ENCODE measurements at places on chromosomes 3 and 15.

GRCh38 chr3:40660554-40660953 lies 135.8 kb downstream of the ZNF621 start:
- no peak for DNase-seq

GRCh38 chr3:17546500-17547255 lies 195.8 kb downstream of the TBC1D5 start:
- DNase-seq: no peak

DNA sequence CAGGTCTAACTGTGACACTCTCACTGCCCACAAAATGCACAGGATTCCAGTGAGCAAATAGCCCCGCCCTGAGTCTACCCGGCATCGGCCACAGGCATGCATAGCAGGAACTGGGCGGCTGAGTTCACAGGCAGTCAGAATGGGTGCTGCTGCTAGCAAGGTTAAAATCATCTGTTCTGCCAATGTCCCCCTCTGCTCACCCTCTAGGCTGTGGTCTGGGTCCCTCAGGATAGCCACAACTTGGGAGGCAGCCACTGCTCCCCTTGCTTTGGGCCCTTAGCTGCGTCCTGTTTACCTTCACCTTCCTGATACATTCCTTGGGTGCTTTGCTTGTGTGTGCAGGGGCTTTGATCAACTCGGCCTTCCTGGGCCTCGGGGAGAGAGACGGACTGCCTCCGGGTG lies 232.9 kb upstream of the RGMA start:
- DNase-seq: no peak

DNA sequence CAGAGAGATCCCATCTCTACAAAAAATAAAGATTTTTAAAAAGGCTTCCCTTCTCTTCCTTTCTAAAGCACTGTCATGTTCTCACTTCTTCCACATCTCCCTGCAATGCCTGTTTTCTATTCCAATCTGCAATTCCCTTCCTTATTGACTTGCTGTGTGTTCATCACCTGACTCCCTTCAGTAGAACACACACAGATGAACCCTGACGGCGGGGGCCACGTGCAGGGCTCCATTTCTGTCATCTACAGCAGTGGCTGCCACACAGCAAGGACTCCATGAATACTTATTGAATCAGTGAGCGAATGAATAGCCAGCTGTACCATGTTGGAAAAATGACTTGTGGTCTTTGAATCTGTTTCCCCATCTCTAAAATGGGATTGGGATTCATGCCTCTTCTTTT lies 26.1 kb downstream of the BHLHE40 start:
- DNase-seq: no peak

GRCh38 chr3:66856533-66856932 lies 141.6 kb upstream of the KBTBD8 start:
- no peak for DNase-seq

- DNase-seq: no peak
Observed at GRCh38 chr15:31605467-31605931, 278.9 kb downstream of the KLF13 start.

GRCh38 chr3:134516905-134517304 lies 31.0 kb downstream of the CEP63 start:
- no peak for DNase-seq

DNA sequence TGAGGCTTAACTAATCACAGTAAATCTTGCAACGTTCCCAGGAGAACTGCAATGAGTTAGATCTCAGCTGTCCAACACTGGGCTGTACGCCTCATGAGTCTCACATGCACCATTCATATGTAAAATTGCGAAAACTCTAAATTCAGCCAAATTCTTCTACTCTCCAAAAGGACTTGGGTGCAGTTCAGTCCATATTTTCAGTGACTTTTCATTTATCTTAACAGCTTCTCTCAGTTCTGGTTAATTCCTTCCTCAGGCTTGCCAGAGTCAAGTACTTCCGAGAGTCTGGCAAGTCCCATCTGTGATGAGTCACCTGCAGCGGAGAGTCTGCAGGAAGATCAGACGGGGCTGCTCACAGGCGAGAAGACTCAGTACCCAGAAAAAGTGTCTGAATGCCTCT lies 11.5 kb downstream of the CCDC80 start:
- peak; percentile 82 for DNase-seq

DNA sequence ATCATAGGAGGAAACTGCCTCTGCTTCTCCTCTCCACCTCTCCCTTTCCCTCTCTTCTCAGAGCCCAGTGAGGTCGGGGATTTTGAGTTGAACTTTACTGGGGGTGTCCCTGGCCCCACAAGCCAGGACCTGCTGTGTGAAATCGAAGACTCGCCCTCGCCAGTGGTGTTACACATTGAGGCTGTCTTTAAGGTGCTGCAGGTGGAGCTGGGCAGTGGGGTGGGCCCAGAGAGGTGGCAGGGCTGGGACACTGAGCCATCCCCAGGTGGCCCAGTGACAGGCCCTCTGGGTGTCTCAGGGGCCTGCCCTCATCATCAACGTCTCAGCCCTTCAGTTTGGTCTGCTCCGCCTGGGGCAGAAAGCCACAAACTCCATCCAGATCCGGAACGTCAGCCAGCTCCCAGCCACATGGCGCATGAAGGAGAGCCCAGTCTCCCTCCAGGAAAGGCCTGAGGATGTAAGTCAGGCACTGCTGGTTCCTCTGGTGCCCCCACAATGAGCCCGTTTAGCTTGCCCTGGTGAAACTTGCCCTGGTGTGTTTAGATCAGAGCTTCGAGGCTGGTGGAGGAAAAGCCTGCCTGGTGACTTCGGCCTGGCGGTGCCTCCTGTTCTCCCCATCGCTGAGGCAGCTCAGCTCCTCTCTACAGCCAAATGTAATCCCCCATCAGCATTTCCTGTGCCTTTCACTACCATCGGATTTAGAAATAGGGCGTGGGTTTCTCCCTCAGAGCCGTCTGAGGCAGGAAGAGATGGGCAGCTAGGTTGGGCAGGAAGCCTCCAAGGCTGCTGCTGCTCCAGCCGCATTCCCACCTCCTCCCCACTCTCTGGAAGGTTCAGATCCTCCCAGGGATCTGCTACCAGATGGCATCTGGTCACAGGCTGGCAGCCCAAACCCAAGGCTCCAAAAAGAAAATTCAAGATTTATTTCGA lies 39.2 kb downstream of the ACAA1 start:
- DNase-seq: no peak

- DNase-seq: no peak
Observed at GRCh38 chr3:61648481-61648880, 87.1 kb downstream of the PTPRG start.

DNA sequence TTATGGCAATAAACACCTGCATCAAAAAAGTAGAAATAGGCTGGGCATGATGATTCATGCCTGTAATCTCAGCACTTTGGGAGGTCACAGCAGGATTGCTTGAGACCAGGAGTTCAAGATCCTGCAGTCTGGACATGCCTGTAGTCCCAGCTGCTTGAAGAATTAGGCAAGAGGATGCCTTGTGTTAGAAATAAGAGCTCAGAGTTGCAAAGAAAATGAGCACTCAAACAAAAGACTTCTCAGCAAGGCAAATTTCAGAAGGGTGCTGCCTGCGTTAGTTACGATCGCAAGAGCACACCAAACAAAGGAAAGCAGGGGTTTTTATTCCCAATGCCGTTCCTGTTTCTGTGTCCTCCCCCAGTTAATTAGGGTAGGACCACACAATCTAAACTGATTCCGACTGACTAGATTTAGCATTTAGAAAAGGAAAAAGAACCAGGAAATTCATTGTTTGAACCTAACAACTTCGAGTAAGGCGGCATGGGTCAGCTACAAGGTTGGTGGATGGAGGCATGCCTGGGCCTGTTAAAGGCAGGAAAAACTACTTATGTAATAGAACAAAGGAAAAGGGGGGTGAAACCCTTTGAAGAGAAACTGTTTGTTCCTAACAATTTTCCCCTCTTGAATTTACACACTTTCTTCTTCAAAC lies 55.5 kb downstream of the DLG1 start:
- no peak for DNase-seq

DNA sequence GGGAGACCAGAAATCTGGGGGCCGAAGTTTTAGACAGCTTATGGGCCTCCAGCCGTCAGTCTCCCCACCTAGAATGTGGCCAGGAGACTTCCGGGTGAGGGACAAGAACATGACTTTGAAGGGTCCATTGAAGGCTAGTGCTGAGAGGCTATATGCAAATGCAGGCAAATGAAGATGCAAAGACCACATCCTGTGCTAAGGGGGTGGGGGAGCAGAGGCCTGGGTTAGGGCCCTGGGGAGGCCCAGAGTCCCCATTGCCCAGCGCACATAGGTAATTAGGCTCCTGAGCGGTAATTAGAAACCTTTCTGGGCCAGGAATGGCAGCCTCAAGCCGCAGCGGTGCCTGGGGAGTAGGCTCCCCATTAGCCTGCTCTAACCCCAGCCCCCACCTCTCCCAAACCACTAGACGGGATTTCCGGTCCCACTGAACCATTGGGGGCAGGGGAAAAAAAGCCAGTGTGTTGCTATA lies 6.8 kb downstream of the CSK start:
- DNase-seq: no peak

GRCh38 chr3:119600732-119601131 lies 3.0 kb downstream of the PLA1A start:
- DNase-seq: no peak

DNA sequence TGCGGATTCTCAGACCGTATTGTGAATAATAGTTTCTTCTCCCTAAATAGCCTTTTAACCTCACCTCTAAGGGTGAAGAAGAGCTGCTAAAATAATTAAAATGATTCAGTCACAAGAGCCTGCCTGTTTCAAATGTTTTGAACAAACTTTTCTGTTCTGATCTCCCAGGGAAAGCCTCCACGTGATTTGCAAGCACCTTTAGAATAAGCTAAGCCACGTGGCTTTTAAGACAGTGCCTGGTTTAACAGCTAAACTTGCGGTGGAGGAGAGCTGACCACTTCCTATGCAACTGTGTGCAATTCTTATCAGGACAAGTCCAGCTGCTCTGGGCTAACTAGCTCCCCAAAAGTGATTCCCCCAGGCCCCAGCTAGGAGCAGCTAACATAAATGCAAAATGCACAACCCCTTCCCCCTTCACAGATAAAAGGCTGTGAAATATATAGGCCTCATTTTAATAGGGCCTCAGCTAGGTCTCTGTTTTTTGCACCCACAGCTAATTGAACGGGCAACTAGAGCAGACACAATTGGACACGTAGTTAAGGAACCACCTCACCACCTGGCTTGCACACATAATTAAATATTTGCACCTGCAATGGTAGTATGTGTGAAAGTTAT lies 401.2 kb upstream of the NR2F2 start:
- DNase-seq: no peak

GRCh38 chr3:53672981-53673380 lies 173.2 kb downstream of the CHDH start:
- DNase-seq: no peak

DNA sequence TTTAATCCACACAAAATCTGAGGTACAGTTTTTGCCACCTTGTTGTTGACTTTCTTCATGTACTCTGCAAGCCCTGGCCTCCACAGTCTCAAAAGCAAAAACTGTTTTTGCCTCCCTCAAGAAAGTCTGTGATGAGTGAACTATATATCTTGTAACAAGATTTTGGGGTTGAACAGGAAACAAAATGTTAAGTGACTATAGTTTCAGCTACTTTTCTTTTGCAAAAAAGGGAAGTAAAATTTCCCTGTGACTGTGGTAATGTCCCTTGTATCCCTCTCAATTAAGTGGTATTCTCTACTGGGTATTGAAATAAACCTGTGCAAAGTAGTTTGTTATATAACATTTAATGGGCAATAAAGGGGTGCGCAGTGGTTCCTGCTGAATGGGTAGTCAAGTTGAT lies 21.3 kb upstream of the SCAANT1 start:
- no peak for DNase-seq

DNA sequence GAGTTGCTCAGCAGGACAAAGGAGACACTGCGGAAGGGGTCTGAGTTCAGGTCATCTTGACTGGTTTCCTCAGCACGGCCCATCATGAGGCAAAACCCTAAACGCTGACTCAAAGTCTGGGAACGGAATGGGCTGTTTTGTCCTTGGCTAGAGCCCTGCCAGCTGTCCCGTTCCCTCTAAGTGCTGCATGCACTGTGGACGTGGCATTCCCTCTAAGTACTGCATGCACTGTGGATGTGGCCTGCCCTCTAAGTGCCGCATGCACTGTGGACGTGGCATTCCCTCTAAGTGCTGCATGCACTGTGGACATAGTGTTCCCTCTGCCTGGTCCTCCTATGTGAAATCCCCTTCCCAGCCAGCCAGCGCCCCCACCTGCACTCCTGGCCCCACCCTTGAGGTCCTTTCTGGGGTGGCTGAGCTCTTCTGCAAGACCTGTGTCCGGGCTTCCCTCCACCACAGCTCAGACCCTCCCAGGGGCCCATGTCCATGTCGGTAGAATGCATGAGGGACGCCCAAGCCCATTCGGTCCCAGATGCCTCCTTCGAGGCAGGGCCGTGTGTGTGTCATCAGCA lies 36.7 kb downstream of the TM2D3 start:
- DNase-seq: peak; percentile 9

- DNase-seq: no peak
Observed at GRCh38 chr15:65062726-65063125, 5.1 kb downstream of the RASL12 start.

DNA sequence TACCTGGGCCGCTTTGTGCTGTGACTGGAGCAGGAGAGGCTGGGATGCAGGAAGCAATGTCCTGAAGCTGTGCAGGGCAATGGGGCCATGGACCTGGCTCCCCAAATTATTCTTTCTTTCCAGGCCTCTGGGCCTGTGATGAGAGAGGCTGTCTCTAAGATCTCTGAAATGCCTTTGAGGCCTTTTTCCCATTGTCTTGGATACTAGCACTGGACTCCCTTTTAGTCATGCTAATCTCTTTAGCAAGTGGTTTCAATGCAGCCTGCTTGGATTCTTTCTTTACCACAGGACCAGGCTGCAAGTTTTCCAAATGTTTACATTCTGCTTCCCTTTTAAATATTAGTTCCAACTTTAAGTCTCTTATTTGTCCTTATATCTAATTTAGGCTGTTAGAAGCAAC lies 64.8 kb upstream of the SGO1 start:
- no peak for DNase-seq

GRCh38 chr3:68136411-68136810 lies 482.0 kb upstream of the SUCLG2 start:
- no peak for DNase-seq

- DNase-seq: no peak
Observed at GRCh38 chr3:53274938-53275605, 19.2 kb upstream of the TKT start.

- DNase-seq: no peak
Observed at GRCh38 chr3:190131329-190131728, 10.6 kb upstream of the P3H2 start.

- no peak for DNase-seq
Observed at GRCh38 chr3:118298133-118298532, 736.5 kb downstream of the IGSF11 start.

DNA sequence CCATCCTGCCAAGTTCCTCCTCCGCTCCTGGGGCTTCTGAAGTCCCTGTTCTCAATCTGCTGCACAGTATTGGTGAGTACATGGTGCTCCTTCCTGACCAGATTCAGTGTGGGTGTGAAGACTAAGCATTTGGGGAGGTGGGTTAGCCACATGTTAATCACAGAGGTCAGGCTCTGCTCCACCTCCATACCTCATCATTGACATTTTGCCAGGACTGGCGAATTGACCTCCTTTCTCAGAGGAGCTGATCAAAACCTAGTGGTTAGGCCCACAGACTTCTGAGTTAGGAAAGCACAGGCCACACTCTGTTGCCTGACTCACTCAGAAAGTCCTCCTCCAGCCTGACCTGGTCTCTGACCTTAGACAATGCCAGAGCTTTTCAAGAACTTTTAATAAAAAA lies 8.4 kb upstream of the RPS17 start:
- DNase-seq: no peak
